ENCODE measurements at places on chromosomes 6 and 20. TPM values are rescaled to one million over a fixed set of nuclear protein-coding genes. Genes with fewer than 3 reads are reported as not detected.

- no peak for DNase-seq
Measured at GRCh38 chr20:59078231-59078630, 35.6 kb upstream of the PRELID3B start.

- DNase-seq = no peak
Measured at GRCh38 chr20:59780494-59781185, 152.8 kb downstream of the SYCP2 start.

DNAH8 gene
- polyA plus RNA-seq = 0.37 TPM

DNA sequence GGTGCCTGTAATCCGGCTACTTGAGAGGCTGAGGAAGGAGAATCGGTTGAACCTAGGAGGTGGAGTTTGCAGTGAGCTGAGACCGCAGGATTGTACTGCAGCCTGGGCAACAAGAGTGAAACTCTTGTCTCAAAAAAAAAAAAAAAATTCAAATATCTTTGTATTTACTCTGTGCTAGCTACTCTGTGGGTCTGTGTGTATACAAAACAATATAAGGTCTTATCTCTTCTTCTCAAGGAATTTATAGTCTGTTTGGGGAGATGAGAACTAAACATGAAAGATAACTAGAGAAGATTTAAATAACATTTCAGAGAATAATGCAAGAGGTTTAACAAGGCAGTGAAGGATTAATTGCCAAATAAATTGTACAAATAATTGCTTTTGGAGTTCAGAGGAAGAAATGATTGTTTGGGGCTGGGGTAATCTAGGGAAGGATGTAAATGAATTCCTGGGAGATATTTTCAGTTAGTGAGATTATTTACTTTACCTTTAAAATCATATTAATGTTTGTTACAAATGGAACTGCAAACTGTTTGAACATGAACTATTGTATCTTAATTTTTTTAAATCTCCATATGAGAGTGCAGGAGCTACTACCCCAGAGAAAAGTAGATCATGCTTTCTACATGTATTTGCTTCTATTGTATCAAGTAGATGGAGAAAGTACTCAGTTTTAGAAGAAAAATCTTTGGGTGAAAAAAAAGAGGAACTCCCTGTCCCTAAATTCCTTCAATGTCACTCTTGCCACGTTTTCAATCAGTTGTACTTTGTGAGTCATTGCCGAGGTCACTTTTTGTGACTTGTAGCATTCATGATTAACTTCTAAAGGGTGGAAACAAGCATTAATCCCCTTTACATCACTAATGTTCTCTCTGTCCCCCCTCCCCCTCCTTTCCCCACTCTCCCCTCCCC, 39.0 kb downstream of the NCOA3 start:
- DNase-seq = no peak

DNA sequence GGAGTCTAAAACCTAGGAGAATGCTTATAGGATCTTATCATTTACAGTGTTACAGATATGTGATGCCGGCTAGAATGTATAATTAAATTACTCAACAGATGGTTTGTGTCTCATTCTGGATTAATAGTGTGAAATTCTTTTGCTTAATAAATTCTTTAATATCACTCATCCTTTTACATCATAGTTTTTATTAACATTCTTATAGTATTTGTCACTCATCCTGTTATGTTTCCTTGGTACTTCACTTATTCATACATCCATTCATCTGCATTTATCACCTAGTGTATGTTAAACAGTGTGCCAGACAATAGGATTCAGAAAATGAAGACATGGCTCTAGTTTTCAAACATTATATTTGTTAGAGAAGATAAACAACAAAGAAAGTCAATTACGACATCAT, 468.7 kb downstream of the FRK start:
- no peak for DNase-seq

GRCh38 chr6:129567374-129567773, 142.6 kb downstream of the ARHGAP18 start:
- no peak for DNase-seq

- DNase-seq = no peak
Measured at GRCh38 chr6:4322846-4323309, 187.5 kb upstream of the ECI2 start.

DNA sequence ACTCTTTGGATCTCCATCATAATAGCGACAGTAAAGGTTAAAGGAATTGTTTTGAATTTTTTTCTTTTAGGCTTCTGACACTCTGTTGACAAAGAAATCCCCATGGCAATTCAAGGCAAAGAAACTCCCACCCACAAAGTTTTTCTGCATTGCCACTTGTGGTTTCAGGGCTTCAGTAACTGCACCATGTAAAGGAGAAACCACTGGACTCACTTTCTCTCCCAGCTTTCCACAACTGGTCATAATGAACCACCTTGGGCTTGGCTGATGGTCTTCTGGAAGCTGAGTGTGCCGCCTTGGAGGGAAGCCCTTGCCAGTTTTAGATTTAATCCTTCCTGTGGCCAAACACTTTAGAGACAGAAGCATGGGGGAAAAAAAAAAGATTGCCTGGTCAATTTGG, 163.1 kb downstream of the ISM1 start:
- no peak for DNase-seq

DNA sequence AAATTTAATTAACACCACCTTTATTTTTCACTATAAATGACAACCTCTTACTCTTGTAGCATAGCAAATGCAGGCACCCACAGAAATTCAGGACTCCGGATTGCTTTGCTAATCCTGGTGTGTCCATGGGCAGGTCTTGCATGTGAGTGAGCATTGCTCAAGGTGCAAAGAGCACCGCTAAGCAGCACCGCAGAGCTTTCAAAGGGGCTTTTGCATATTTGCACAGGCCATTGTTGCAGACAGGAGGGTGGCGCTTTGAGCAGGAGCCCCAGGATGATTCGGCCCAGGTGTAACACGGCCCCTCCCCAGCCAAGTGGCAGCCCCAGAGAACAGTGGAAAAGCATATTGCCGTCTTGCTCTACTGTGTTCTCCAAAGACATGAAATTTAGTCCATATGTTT, 293.2 kb downstream of the NRN1 start:
- DNase-seq = no peak
